Activated CD4-positive, alpha-beta T cell treated with anti-CD3 and anti-CD28 coated beads for 4 hours (primary cell): ENCODE measurements at places on chromosomes 7 and 10.

DNA sequence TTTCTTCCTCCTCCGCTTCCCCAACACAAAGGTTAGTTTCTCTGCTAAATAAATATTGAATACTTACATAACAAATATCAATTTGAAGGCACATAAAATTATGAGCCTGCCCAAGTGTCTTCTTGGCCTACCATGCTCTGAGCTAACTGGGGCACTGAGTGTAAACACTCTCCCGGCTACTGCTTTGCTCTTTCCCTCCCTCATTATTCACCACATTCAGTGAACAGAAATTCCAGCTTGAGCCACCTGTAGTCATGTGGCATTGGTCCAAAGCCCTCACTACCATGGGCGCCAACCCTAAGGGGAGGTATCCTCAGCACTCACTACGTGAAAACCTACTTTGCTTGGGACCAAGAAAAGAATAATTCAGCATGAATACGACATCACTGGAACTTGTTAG is 409.0 kb downstream of the KCNMA1 start:
- DNase-seq = no peak

- no peak for DNase-seq
Measured at GRCh38 chr10:117934477-117934876, 112.3 kb downstream of the RAB11FIP2 start.

DNA sequence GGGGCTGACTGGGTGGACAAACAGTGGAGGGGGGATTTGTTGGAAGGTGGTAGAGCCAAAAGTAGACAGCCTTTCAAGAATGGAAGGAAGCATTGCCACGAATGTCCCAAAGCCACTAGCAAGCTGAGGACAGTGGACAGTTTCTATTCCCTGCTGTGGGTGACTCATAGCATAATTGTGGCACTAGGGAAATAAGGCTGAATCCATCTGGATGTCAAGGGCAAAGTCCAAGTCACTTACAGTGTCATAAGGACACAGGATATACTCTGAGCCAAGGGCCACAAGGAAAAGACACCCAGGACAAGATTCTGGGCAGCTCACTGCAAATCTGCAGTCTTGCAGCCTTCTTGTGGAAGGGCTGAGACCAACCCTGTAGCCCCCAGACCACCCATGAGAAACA is 79.7 kb downstream of the FRMPD2 start:
- DNase-seq = no peak

GRCh38 chr7:102459221-102459844 is 5.3 kb downstream of the ALKBH4 start:
- no peak for DNase-seq

GRCh38 chr10:131841661-131842139 is 59.1 kb upstream of the PPP2R2D start:
- DNase-seq = no peak
